ENCODE measurements at places on chromosomes 2 and 18. TPM values are rescaled to one million over a fixed set of nuclear protein-coding genes. Genes with fewer than 3 reads are reported as not detected.

DNA sequence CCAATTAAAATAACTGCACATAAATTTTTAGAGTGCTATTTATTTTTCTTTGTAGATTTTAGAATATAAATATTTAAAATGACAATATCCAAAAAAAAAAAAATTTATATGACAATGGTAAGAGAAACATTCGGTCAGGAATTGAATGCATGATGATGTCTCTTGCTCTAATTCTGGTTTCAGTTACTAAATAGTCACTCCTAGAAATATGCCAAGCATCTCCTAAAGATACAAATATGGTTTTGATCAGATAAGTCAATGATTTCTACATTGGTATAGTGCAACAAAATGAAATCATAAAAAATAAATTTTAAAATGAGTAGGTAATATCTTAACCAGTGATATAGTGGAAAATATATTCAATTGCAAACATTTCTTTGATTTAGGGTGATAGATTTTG lies 95.9 kb upstream of the ACKR3 start:
- no peak for DNase-seq

DNA sequence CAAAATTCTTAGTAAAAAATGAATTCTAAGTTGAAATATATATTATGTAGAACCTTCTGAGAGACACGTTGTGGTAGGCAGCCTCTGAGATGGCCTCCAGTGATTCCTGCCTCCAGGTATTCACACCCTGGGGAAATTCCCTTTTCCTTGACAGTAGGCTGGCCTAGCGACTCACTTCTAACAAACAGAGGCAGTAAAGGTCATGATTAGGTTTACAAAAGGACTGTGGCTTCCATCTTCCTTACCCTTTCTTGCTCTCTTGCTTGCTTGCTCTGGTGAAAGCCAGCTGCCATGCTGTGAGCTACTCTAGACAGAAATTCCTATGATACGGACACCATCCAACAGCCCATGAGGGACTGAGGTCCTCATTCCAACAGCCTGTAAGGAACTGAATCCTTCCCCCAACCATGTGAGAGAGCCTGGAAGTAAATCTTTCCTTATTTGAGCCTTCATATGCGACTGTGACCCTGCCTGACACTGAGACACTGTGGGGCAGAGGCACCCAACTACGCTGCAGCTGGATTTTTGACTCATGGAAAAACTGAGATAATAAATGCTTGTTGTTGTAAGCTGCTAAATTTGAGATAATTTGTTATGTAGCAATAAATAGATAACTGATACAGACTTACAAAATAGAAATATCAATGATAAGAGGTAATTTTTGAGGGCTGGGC lies 32.7 kb upstream of the SERTAD2 start:
- DNase-seq, result no peak

DNA sequence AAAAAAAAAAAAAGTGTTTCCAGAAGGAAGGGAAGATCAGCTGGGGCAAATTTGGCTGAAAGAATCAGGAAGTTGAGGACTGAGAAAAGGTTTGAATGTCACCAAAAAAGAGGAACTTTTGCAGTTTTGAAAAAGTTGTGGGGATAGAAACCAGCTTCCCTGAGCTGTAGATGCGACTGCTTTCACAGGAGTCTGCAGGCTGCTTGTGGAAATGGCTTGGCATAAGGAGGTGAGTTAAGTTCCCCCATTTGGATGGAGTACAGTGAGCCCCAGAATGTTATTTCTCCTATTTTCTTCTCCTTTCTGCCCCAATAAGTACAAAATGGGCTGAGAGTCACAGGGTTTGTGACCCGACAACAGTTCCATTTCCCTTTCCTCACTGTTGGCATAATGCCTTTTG lies 16.5 kb upstream of the ME2 start:
- no peak for DNase-seq

DSG4 gene
- total RNA-seq, result 0.04 TPM

DNA sequence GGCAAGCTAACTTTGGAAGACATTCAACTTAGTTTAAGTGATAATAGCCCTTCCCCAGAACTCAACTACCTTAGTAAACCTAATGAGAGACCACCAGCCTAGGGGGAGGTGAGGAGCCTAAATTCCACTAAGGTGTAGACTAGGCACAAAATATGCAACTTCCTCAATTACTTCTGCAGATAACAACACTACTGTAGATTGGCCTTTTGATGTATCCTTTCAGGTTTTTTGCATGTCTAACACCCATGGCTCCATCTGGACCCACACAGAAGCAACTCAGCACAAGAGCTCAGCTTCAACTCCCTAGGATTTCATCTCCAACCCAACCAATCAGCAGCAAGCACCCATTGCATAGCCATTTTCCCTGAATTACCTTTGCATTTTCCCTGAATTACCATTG lies 353.3 kb downstream of the AKAIN1 start:
- no peak for DNase-seq

CCDC74B gene
- total RNA-seq, result 9.7 TPM

DNA sequence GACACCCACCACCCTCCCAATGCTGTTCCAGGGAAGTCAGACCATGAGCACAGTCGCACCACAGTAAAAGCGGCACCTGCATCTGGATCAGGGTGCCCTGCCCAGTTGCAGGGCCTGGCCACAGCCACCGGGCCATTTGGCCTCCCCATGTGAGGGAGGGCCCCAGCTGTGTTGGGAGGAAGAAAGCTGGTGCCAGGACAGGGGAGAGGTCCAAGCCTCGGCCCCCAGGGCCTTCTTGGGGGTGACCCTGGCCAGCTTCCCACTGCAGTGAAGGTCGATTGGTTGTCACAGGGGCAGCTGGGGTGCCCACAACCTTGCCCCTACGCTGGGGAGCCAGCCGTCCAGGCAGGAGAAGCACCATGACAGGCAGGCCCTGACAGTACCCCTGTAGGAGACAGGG lies 183.2 kb upstream of the RAB6C start:
- DNase-seq, result no peak

Measured in foreskin keratinocyte (primary cell).